ENCODE measurements at places on chromosomes 1 and 21.
A peak's percentile ranks its signal among the peaks of the same experiment; 100 is the strongest.

DNA sequence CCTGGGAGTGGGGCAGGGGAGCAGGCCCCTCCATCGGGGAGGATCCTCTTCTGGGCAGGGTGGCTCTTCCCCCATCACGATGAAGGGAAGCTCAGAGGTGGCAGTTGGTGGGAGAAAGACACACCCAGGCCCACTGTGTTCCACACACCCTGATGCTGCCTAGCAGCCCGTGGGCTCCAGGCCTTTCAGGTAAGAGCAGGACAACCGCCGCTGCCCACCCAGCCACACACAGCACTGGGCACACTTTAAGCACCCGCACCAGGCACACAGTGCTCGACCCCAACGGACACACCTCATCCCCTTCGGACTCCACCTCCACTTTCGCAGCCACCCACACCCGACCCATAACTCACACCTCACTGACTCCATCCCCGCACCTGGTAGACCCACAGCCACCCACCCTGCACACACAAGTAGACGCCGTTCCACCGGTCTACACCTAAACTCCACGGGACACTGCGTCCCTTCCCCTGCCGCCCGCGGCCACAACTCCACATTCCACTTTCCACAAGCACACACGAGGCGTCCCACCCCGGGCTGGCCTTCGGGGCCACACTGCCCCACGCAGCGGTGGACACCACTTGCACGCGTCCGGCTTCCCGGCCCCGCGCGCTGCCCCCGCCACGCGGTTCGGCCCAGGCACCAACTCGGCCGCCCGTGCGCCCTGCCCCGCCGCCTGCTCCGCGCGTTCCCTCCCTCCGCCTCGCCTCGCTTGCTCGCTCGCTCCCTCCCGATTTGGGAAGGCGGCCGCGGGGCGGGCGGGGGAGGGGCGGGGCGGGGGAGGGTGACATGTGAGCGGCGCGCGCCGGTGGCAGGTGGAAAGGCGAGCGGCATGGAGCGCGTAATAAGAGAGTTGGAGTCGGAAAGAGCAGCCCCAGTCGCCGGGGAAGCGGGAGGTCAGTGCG is at the start of gene KCNQ4:
KCNQ4 (plus strand) TSS at position 787 of the 905 bp plus-strand sequence. CDS start 307 bp downstream, outside the sequence.
- no peak for DNase-seq

DNA sequence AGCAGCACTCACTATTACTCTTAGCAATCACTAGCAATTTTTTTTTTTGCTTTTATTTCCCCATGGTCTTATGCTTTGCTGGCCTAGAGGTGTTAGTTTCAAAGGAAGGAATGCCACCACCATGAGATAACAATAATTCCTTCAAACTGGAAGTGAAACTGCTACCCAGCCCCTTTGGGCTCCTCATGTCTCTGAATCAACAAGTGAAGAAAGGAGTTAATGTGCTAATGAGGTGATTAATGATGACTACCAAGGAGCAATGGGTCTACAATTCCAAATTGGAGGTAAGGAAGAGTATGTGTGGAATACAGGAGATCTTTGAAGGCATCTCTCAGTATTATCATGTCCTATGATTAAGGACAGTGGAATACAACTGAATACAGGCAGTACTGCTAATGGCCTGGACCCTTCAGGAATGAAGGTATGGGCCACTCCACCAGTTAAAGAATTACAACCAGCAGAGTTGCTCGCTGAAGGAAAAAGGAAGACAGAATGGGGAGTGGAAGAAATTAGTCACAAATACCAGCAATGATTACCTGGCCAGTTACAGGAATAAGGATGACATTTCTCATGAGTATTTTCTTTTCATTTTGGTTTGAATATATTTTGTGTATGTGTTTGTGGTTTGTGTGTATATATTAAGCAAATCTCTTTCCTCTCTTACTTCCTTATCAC is 652.9 kb downstream of the ADGRL2 start:
- no peak for DNase-seq

- DNase-seq = no peak
Observed at GRCh38 chr1:112633628-112634027, 14.0 kb downstream of the CAPZA1 start.

GRCh38 chr1:76843821-76844464 is 23.3 kb upstream of the ST6GALNAC5 start:
- DNase-seq = no peak

DNA sequence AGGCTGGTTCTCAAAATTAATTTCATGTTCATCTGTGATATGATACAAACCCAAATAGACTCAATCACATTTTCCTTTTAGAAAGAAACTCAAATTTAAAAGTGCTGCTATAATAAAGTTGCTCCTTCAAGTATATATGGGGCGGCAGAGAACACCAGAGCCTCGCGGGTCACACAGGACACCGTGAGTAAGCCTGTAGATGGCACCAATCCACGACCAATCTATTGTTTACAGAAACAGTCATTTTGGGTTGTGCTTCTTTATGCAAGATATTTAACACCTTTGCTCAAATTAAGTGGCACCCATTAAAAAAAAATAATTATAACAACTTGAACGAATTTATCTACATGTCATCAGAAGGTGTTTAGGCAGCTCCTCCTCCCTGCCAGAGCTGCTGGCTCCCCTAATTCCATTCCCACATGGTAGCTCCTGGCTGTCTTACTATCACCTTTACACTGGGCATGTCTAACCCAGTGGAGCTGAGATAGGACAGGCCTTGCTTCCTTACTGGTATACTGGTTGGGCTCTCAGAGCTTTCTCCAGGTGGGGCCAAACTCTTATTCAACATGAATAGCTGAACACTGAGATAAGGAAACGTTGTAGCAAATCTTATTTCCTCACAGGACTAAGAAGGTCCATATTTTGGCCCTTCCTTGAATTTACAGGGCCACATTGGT is 287.0 kb downstream of the SDCCAG8 start:
- DNase-seq = no peak

- no peak for DNase-seq
Observed at GRCh38 chr1:50568782-50569181, 145.5 kb upstream of the DMRTA2 start.

GRCh38 chr1:209768354-209768774 is 12.5 kb downstream of the TRAF3IP3 start:
- peak; percentile 72 for DNase-seq
